ENCODE measurements at places on chromosomes 11 and 22.

DNA sequence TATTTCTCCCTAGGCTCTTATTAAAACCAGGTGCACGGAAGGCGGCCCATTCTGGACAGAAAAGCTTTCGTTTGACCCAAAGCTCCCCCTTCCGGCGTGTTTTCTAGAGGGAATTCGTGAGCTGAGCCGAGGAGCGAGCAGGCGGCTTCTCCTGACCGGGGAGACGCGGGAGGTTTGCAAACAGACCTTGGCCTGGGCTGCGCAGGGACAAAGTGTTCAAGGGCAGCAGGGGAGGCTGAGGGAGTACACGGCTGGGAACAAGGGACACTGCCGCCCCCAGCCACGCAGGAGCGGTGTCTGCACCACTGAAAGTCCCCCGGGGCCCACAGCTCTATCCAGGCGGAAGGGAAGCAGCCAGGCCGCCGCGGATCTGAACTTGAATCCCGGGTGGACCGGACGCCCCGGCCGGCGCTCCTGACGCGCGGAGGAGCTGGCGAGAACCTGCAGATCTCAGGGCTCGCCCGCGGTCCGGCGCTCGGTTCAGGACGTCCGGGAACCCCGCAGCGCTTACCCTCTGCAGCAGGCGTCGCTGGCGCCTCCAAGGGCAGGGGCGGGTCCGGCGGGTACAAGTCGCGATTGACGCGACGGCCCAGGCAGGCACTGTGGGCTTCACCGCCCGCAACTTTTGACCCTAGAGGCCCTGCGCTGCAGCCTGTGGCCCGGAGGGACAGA lies 101.9 kb downstream of the WT1 start:
- DNase-seq = peak; percentile 43

- no peak for DNase-seq
Measured at GRCh38 chr11:65392186-65392829, 5.9 kb downstream of the FRMD8 start.

- DNase-seq = no peak
Measured at GRCh38 chr11:130439160-130439519, 9.3 kb upstream of the ADAMTS15 start.

DNA sequence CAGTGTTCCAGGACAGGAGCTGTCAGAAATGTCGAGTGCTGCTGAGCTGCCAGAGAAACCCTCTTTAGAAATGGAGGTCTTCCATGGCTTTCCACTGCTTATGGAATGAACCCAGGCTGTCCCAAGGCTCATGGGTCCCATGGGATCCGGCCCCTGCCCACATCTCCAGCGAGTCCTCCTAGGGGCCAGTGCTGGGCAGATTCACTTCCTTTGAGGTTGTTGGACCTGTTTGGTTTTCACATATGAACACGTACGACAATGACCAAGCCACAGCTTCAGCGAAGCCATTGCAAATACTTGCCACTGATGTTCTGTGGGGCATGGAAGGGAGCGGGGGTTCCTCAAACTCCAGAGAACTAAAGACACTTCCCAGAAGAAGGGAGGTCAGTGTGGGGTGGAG lies 483.3 kb downstream of the TBC1D22A start:
- no peak for DNase-seq

GRCh38 chr11:19281041-19281440 lies 40.3 kb upstream of the E2F8 start:
- DNase-seq = no peak

GRCh38 chr11:61874377-61874809 lies 17.0 kb downstream of the FADS3 start:
- DNase-seq = no peak

- DNase-seq = no peak
Measured at GRCh38 chr11:57301711-57302423, 22.9 kb downstream of the TNKS1BP1 start.

- no peak for DNase-seq
Measured at GRCh38 chr22:35913925-35914324, 114.7 kb downstream of the RBFOX2 start.

DNA sequence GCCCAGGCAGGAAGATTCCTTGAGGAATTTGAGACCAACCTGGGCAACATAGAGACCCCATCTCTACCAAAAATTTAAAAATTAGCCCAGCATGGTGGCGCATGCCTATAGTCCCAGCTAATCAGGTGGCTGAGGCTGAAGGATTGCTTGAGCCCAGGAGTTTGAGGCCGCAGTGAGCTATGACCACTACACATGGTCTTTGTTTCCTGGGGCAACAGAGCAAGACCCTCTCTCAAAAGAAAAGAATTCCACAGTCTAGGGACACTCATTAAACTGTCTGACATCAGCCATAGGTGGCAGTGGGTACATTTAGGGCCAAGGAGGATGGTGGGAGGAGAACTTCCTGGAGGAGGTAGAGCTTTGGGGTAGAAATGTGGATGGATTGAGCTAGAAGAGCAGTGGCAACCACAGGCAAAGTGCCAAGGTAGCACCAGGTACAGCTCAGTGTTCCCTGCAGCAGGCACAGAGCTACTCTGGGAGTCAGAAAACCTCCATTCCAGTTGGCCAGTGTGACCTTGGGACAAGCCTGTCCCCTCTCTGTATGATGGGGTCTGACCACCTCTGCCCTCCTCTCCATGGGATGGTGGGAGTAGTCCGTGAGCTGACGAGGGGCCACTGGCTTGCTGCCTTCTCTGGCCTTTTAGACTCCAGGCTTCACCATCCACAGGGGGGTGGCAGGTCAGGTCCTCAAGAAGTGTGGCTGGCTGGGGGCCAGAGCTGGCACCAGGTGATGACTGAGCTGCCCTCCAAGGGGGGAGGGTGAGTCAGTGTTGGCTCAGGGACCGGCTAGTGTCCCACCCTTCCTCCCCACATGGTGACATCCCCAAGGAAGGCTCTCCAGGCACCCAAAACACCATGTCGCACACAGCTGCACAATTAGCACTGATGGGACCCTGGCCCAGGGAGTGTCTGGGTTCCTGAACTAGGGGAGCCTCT lies 3.7 kb upstream of the CLCF1 start:
- DNase-seq = no peak

GRCh38 chr11:14803846-14804245 lies 88.2 kb downstream of the CYP2R1 start:
- no peak for DNase-seq

DNA sequence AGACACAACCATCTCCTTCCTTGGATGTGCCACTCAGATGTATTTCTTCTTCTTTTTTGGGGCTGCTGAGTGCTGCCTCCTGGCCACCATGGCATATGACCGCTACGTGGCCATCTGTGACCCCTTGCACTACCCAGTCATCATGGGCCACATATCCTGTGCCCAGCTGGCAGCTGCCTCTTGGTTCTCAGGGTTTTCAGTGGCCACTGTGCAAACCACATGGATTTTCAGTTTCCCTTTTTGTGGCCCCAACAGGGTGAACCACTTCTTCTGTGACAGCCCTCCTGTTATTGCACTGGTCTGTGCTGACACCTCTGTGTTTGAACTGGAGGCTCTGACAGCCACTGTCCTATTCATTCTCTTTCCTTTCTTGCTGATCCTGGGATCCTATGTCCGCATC lies 489 bp downstream of the OR10A4 start:
- no peak for DNase-seq

DNA sequence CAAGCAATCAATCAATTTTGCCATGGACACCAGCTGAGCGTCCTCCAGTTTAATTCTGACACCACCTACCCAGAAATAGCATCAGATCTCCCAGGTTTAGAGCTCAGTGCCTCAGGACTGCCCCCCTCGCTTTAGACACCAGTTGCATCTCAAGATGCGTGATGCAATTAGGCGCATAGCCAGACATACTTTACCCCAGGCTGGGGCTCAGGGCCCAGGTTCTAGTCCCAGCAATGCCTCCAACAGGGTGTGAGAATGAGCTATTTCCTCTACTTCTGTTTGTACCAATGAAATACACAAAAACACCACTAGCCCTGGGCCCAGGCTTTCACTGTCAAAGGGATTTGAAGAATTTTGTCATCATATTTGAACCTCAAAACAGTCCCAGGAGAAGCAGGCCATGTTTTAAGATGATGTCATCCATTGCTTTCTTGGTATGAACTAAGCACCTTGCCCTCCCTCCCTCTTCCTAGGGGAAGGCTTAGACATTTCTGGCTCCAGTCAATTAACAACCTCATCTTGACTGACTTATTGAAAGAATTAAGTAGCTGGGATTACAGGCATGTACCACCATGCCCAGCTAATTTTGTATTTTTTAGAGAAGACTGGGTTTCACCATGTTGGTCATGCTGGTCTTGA lies 61.5 kb upstream of the INCENP start:
- no peak for DNase-seq

DNA sequence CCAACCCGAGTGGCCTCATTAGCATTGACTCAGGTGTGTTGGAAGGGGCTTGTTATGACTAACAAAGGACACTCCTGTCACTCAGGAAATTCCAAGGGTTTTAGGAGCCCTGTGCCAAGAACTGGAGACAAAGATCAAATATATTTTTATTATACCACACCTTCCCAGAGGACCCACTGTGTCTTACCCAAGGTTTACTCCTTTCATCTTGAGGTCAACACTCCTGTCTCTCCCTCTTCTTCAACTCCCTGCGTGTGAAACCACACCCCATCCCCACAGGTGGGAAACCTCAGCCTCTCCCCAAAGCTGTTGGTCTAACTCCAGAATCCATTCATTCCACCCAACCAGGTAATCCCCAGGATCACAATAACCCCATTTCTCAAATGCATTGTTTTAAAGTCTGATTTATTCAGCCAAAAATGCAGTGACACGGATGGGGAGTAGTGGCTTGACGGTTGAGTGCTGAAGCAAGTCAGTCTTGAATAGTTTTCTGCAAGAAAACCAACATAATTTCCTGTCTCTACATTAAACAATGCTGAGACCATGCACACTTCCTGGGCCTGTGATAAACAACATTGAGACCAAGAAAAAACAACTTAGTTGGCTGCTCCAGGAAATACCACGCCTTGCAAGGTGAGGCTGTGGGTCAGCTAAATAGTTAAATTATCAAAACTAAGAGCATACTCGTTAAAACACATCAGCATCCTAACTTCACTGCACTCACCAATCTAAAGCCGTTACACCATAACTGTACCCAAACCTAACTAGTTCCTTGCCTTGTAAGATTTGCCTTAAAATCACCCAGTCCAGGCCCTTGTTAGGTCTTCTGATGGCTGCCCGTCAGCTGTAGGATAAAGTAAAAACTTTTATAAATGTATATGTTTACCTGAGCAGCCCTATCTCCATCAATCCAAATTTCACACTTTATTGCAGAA lies 38.5 kb upstream of the SPON1 start:
- no peak for DNase-seq

DNA sequence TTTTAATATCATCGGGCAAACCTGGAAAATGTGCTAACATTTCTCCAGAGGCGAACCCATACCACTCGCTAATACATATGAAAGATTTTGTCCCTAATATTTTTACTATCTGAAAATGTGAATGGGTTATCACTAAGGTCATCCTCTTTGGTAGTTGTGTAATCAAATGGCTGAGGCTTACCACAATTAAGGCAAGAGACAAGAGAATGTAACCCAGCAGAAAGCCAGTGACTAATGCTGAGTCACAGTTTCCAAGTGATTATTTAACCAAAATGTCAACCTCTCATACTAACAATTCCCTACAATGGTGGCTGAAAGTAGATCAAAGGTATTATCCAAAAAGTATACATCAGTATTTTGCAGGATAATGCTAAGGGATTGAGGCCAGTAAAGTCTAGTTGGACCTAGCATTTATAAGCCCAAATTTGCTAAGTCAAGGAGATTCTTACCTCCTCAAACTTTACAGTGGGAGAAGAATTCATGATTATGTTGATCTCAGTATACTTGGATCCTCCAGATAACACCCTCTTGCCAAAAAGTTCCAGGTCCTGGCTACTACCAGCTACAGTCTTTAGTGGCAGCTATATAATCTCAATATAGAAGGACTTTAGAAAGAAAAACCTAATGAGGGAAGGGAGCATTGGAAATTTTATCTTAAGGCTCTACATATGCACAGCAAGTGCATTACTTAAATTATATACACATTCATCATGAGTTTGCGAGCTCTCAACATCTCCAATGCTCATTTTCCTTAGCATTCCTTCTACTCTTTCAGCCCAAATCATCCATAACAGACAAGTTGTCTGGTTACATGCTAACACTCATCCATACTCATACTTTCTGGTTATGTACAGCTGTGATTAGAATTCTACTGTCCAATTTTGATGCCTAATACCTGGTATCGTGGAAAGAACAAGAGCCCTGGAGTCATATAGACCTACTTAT lies 25.4 kb downstream of the SIK3 start:
- DNase-seq = no peak

GRCh38 chr11:705646-706438 lies at the start of gene EPS8L2:
TSS of gene EPS8L2 (plus strand) at chr11:706231. CDS start at chr11:709408, 3,177 bp downstream.
- no peak for DNase-seq

DNA sequence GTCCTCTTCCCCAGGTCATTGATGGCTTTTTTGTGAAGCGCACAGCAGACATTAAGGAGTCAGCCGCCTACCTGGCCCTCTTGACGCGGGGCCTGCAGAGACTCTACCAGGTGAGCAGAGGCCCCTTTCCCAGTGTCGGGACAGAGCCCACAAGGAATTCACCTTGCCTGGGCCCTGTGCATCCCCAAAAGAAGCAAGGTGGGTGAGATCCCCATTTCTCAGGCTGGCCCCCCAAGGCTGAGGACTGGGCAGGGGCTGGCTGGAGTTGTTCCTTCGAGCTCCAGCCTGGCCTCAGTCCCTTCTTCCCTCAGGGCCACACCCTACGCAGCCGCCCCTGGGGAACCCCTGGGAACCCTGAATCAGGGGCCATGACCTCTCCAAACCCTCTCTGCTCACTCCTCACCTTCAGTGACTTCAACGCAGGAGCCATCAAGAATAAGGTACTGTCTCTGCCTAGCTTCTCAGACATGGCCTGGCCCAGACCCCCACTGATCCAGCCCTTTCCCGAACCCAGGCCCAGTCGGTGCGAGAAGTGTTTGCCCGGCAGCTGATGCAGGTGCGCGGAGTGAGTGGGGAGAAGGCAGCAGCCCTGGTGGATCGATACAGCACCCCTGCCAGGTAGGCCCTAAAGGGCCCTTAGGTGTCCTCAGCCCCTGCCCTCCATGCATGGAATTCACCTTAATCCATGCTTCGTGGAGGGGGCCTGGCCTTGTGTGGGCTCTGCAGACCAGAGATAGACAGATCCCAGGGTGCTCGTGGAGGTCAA lies 4.7 kb downstream of the MUS81 start:
- DNase-seq = no peak

DNA sequence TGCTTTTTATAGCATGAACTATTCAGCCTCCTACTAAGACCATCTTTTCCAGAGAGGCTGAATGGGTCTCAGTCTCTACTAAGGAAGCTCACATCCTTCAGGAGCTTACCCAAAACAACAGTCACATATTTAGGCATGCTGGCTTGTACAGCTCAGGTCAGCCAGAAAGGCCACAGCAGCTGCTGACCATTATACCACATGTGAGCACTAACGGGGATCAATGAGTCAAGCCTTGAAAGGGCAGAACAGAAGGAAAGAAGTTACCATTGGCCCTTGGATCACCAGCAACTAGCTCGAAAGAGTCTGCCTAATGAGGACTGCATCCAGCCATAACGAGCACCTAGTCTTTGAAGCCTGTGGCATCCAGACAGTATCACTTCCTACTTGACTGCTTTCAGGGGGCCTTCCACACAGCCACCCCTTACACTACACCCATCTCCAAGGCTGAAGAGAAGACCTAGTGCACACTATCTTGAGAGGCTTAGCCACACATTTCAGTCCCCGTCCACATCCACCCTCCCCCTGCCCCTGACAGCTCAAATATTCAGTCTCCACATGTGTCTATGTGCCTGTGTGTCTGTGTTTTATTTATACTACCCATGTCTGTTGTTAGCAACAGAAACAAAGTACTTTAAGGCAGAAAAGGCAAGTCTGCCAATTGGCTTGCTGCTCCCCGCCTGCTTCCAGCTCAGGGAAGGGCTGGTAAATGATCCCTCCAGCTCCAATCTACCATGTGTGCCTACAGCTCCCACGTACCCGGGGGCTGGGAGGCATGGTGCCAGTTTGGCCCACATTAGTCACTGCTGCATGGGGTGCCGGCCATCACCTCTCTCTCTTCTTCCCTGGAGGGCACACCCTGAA lies 95.5 kb downstream of the RPL27A start:
- DNase-seq = peak; percentile 83
